ENCODE measurements at places on chromosomes 3 and 15.

- ATAC-seq = no peak
Measured at GRCh38 chr15:99057020-99057419, 47.9 kb upstream of the SYNM start.

DNA sequence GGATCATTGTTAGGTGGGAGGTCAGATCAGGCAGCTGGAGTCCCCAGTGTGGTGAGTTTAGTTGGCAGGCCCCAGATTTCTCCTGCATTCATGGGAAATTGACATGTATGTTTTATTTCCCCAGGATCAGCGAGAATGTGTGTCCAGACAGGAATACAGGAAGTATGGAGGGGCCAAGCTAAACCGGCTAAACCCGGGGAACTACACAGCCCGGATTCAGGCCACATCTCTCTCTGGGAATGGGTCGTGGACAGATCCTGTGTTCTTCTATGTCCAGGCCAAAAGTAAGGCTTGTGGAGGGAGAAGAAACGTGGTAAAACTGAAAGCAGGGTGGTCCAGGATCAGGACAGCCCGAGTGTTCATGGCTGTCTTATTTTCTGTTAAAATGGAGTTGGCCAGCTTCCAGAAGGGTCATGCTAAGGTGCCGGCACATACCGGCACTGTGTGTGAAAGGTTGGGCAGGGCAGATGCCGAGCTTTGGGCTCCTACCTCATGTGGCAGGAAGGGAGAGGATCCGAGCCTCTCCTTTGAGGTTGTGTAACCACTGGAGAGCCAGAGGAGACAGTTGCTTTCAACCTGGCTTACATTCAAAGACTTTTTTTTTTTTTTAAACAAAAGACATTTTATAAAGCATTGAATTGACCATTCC lies 83.1 kb downstream of the PGPEP1L start:
- no peak for ATAC-seq

GRCh38 chr3:64536166-64536565 lies 151.6 kb downstream of the ADAMTS9 start:
- ATAC-seq = no peak

GRCh38 chr3:32120471-32120870 lies 14.1 kb downstream of the GPD1L start:
- no peak for ATAC-seq

DNA sequence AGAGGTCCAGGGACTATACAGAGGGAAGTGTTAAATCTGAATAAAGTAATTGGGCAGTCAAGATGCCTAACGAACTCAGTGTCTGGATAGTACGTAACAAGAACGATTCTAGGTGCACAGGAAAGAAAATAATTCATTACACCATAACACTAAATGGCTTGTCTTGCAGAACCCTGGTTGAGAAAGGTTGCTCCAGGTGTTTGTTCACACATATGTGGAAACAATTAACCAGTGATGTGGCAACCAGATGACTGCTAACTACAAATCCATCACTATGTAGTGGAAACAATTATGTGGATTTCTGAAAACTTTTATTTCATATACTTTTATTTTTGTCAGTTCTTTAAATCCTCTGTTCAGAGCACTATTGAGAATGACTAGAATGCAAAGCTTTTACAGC lies 10.4 kb upstream of the HDC start:
- ATAC-seq = no peak

- ATAC-seq = no peak
Measured at GRCh38 chr3:130679218-130679617, 67.4 kb downstream of the PIK3R4 start.

GRCh38 chr3:52194485-52195290 lies 3.3 kb upstream of the ALAS1 start:
- no peak for ATAC-seq

- peak; percentile 42 for ATAC-seq
Measured at GRCh38 chr3:102000620-102001209, 151.4 kb downstream of the NFKBIZ start.

- no peak for ATAC-seq
Measured at GRCh38 chr3:189118896-189119295, 52.9 kb upstream of the TPRG1 start.

DNA sequence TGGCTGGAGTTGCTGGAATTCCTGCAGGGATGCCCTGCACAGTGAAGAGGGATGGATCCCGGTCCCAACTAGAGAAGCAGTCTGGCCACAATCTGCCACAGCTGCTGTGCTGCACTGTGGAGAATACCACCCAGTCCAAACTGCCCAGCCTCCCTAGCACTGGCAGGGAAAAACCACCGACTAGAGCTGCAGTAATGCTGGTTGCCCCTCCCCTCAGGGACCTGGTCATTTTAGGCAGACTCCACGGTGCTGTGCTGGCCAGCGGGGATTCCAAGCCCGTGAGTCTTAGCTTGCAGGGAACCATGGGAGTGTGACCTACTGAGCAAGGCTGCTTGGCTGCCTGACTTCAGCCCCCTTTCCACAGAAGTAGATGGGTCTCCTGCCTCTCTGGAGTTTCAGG lies 478.0 kb upstream of the ATP11B start:
- no peak for ATAC-seq

DNA sequence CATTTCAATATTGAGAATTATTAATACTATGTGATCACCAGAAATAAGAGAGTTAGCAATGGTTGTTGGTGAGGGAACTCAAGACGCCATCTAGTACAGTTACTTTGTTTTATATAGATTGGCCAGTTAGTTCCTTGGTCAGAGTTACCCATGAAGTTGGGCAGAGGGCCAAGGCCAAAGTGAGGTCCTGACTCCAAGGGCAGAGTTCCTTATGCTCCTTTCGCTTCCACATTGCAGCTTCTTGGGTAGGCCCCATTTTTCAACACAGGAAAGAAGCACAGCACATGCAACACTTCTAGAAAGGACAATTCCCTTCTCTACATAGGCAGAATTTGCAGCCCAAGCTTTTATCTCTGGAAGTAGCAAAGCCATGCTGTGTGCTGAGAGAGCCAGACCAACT lies 178.6 kb downstream of the KCNAB1 start:
- no peak for ATAC-seq

DNA sequence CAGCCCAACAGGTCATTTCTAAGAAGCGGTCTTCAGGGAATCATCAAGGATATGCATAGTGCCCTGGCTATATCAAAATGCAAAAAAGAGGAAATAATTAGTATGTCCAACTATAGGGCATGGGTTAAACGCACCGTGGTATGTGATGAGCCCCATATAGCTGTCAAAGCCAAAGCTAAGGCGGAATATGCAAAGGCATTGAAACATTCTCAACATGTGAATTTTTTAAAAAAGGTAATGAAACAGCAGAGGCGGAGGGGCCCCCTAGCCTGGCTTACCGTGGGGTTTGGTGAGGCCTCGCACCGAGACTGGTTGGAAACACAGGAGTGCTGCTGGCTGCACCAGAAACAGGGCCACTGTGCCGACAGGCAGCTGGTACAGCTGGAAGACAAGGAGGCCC lies 23.2 kb downstream of the PLXND1 start:
- no peak for ATAC-seq

DNA sequence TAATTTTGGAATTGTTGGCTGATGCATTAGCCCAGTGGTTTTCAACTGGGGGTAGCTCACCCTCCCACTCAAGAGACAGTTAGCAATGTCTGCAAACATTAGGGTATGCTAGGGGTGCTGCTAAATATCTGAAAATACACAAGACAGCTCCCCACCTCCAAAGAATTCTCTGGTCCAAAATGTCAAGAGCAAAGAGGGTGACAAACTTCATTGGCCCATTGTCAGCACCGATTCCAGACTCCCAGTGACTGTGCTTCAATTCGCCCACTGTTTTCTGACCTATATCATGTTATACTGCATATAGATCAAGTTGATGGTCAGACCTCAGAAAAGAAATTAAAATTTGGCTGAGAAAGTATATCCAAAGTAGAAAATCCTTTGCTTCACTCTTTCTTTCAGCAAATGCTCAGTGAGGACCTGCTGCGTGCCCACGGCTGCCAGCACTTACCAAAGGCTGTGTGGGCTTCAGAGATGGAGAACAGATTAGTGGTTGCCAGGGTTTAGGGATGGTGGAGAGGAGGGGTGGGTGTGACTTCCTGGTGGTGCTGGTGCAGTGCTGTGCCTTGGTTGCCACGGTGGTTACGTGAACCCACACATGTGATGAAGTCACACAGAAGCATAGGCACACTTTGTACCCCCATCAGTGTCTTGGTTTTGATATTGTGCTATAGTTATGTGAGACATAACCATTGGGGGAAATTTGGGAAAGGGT lies 204.0 kb downstream of the PLCL2 start:
- no peak for ATAC-seq

- ATAC-seq = no peak
Measured at GRCh38 chr3:25724948-25725645, 58.1 kb downstream of the NGLY1 start.

GRCh38 chr3:67198374-67198773 lies 200.3 kb downstream of the KBTBD8 start:
- ATAC-seq = no peak

- no peak for ATAC-seq
Measured at GRCh38 chr15:48307586-48307985, 23.6 kb upstream of the DUT start.

DNA sequence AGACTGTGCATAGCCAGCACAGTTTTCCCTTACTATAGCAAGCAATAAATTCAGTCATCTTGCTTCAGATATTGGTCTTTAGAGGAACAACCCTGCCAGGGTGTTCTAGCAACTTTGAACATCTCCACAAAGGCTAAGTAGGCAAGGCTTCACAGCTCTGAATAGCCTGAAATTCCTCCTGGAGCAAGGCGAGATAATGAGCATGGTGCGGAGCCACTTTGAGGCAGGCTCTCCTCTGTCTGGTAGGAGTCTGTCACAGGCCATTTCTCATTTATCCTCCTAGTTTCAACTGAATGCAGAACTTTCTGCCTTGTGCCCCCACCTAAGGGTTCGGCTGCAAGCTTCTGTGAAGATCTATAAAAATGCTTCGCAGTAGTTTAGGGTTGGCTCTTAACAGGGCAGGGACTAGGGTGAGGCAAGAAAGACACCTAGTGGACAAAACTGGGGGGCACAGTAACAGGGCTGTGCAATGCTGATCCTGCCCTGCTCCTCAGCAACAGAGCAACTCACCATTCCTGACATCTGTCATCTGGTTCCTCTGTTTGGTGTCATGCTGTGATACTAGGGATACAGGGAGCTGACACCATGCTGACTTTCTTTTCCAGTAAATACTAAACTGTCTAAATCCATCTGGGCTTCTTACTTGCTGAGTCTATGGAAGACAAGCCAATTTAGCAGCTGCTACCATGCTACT lies 16.6 kb upstream of the EHHADH start:
- ATAC-seq = peak; percentile 65

DNA sequence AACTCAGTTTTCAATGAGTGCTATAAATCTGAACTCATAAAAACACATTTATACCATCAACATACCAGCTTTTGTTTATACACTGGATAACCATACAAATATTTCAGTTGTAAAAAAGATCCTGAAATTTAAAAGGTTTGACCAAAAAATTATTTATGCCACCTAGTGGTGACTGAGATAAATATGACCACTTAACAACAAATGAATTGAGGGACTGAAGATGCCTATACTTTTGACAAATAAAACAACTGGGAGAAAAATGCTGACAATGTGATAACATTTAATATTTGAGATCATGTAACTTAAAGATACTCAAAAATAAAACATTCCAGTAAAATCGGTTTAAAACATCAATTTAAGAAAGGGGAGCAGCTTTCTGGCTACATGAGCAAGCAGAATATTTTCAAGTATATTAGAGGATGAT lies 30.4 kb downstream of the ATG3 start:
- no peak for ATAC-seq

- ATAC-seq = no peak
Measured at GRCh38 chr3:3005146-3005744, 104.9 kb downstream of the IL5RA start.

DNA sequence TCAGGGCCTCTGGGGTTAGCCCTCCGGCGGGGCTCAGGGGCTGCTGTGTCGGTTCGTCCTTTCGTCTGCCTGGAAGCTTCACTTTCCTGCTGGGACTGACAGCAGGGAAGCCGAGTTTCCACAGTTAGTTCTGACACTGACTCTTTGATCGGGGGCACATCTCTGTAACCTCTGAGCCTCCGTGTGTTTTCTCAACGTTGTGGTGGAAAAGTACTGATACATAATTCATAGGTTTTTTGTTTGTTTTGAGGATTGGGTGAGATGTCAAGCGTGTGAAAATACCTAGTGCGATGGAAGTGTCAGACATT lies 481 bp downstream of the AP4E1 start:
- ATAC-seq = no peak

GRCh38 chr15:99565049-99565298 lies 810 bp upstream of the MEF2A start:
- ATAC-seq = no peak

GRCh38 chr3:126355777-126356372 lies 1.3 kb downstream of the KLF15 start:
- no peak for ATAC-seq

- ATAC-seq = no peak
Measured at GRCh38 chr3:176208283-176208682, 989.0 kb downstream of the TBL1XR1 start.

DNA sequence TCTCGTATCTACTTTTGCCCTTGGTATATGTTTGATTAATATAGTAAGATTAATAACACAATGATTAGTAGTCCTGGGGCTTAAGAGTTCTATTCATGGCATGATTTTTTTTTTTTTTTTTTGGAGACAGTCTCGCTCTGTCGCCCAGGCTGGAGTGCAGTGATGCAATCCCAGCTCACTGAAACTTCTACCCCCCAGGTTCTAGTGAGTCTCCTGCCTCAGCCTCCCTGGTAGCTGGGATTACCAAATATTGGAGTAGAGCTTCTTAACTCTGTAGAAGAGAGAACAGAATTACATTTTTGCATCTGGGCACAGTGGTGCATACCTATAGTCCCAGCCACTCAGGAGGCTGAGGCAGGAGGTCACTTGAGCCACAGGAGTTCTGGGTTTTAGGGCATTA lies 58.9 kb downstream of the RAB7A start:
- no peak for ATAC-seq

DNA sequence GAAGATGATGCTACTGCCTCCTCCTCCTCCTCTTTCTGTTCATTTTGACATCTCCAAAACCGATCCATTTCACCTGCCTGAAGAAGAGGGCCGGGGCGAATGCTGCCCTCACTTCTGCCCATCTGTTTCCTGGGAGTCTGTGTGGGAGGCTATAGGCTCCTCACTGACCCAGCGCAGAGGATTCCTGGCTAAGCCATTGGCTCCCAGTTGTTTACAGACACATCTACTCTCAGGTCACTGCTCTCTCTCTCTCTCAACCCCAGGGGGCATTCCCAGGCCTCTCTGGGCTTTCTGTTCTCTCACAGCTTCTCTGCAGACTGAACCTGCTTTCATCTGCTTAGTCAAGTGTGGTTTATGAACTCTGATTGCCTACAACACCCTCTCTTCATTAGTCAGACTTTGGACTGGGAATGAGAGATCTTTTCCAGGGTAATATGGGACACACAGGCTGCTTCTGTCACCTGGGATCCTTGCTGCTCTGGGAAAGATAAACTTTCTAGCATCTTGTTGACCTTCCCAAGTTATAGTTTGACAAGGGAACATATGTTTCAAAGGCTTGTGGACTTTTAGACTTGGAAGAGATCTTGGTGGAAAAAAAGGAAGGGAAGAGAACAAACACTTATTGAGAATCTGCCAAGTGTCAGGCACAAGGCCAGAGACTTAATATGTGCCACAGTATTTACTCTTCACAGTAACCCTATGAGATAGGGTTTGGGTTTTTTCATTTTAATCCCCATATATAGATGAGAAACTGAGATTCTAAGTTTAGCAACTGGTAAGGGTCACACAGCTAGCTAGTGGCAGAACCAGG lies 30.2 kb upstream of the USP3 start:
- ATAC-seq = peak; percentile 91

Measured in stimulated activated memory B cell treated with anti-CD40 and anti-IgM and Interleukin-4, amounts not matched to agents 10 μg/mL and 1 μg/mL and 100 μg/mL, for 72 hours (primary cell).